Osteoblast (primary cell): ENCODE measurements at places on chromosomes 7 and 10. TPM values are rescaled to one million over a fixed set of nuclear protein-coding genes. Genes with fewer than 3 reads are reported as not detected.

- DNase-seq = no peak
Observed at GRCh38 chr7:151869968-151870918, 6.7 kb downstream of the PRKAG2 start.

DNA sequence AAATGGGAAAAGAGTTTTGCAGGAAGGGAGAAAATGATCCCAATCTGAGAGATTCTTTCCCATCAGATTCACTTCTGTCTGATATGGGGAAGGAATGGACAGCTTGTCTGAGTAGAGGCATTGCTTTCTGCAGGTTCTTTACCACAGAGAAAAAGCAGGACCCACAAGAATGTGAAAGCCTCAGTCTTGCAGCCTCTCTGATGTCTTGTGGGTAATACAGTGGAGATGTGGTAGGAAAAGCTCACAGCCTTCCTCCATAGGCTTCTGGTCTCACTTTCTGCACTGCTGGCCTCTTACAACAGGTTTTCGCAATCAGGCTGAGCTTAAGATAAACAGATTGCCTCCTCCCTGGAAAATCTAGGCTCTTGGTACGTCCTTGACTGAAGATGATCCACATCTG, 551 bp downstream of the IFIT1 start:
- peak; percentile 35 for DNase-seq

- no peak for DNase-seq
Observed at GRCh38 chr7:137306748-137307147, 36.8 kb downstream of the PTN start.

DNA sequence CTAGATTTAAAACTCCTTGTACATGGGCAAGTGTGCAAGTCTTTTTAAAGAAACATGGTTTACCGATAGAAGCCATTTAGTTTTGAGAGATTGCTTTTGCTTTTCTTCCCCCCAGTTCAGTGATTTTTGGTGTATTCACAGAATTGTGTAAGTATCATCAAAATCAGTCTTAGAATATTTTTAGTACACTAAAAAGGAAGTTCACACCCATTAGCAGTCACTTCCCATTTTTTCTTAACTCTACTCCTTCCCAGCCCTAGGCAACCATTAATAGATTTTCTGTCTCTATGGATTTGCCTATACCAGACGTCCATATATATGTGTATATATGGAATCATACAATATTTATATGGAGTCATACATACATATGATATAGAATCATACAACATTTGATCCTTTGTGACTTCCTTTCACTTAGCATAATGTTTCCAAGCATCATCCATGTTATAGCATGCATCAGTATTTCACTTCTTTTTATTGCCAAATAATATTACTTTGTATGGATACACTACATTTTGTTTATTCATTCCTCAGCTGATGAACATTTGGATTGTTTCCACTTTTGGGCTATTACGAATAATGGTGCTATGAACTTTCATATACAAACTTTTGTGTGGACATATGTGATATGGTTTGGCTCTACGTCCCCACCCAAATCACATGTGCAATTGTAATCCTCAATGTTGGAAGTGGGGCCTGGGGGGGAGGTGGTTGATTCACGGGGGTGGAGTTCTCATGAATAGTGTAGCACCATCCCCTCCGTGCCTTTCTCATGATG, 16.5 kb upstream of the ARL4A start:
- DNase-seq = no peak

GRCh38 chr7:144036302-144036885, 12.4 kb upstream of the OR2A5 start:
- peak; percentile 39 for DNase-seq

ASCC1 gene
- 40.2 and 50.1 TPM in 2 replicates for total RNA-seq

SH2B2 gene
- 2.1 and 2.2 TPM in 2 replicates for total RNA-seq

- no peak for DNase-seq
Observed at GRCh38 chr10:29857843-29858701, 201.3 kb downstream of the JCAD start.

PLA2G12B gene
- total RNA-seq = not detected in 2 replicates

- peak; percentile 48 for DNase-seq
Observed at GRCh38 chr10:71802235-71802634, 28.9 kb upstream of the VSIR start.

PLAC9 gene
- 17.1 and 19.2 TPM in 2 replicates for total RNA-seq

- peak; percentile 92 for DNase-seq
Observed at GRCh38 chr7:73521636-73522104, 423 bp downstream of the BAZ1B start.

TEX36 gene
- not detected in 2 replicates for total RNA-seq

DNA sequence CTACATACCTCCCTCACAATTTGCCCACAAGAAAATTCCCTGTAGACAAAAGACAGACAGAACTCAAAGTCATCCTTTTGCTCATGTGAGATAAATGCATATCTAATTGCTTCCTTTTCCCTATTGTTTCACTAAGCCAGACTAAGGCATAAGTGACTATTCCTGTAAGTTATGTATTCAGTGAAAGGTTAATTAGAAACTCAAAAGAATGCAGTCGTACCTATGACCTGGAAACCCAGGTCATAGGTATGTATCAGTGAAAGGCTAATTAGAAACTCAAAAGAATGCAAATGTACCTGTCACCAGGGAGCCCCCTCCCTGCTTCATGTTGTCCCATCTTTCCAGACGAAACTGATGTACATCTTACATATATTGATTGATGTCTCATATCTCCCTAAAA, 10.3 kb upstream of the GARS1 start:
- no peak for DNase-seq
